Neural cell (in vitro differentiated cells): ENCODE measurements at places on chromosomes 16 and 17. TPM values are rescaled to one million over a fixed set of nuclear protein-coding genes. Genes with fewer than 3 reads are reported as not detected.

KRTAP16-1 gene
- not detected in 2 replicates for polyA plus RNA-seq

TBC1D3E gene
- not detected in 2 replicates for polyA plus RNA-seq

TEKT1 gene
- polyA plus RNA-seq, result 0.06 TPM in 1 of 2 replicates, not detected in the other

EFTUD2 gene
- 47.8 and 69.4 TPM in 2 replicates for polyA plus RNA-seq

ARHGAP23 gene
- 1.6 and 2.1 TPM in 2 replicates for polyA plus RNA-seq

ABCA8 gene
- not detected in 2 replicates for polyA plus RNA-seq

NOXO1 gene
- polyA plus RNA-seq, result 8.5 and 11.7 TPM in 2 replicates

ST6GALNAC2 gene
- not detected in 2 replicates for polyA plus RNA-seq

SLC47A2 gene
- polyA plus RNA-seq, result not detected in 2 replicates

IGSF6 gene
- polyA plus RNA-seq, result not detected in 2 replicates

KREMEN2 gene
- polyA plus RNA-seq, result 0.71 TPM in 1 of 2 replicates, not detected in the other

CCL11 gene
- polyA plus RNA-seq, result not detected in 2 replicates

SLC6A2 gene
- not detected in 2 replicates for polyA plus RNA-seq

ASPSCR1 gene
- 28.0 and 58.1 TPM in 2 replicates for polyA plus RNA-seq

TMEM238L gene
- polyA plus RNA-seq, result not detected in 2 replicates

CASKIN1 gene
- 10.3 and 12.3 TPM in 2 replicates for polyA plus RNA-seq

GRAP gene
- polyA plus RNA-seq, result 0.42 and 2.3 TPM in 2 replicates

WFIKKN2 gene
- not detected in 2 replicates for polyA plus RNA-seq

C17orf78 gene
- not detected in 2 replicates for polyA plus RNA-seq

NOG gene
- 0.82 and 2.1 TPM in 2 replicates for polyA plus RNA-seq

HOXB4 gene
- polyA plus RNA-seq, result not detected in 2 replicates

HS3ST3A1 gene
- polyA plus RNA-seq, result 0.56 TPM in 1 of 2 replicates, not detected in the other

HSBP1 gene
- polyA plus RNA-seq, result 158 and 184 TPM in 2 replicates

TBC1D3 gene
- polyA plus RNA-seq, result 0.24 TPM in 1 of 2 replicates, not detected in the other

TNFRSF17 gene
- not detected in 2 replicates for polyA plus RNA-seq

KRT26 gene
- not detected in 2 replicates for polyA plus RNA-seq

CORO1A gene
- 106 and 107 TPM in 2 replicates for polyA plus RNA-seq

KRT35 gene
- polyA plus RNA-seq, result not detected in 2 replicates
